ENCODE measurements at places on chromosomes 12 and 14.

DNA sequence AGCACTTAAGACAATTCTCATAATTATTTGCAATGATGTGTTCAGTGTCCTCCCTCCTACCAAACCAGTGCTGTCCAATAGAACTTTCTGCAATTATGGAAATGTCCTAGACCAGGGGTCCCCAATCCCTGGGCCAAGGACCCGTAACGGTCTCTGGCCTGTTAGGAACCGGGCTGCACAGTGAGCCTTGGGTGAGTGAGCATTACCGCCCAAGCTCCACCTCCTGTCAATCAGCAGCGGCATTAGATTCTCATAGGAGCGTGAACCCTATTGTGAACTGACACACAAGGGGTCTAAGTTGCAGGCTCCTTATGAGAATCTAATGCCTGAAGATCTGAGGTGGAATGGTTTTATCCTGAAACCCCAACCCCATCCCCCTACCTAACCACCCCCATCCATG lies 3.9 kb downstream of the SVOP start:
- no peak for DNase-seq

DNA sequence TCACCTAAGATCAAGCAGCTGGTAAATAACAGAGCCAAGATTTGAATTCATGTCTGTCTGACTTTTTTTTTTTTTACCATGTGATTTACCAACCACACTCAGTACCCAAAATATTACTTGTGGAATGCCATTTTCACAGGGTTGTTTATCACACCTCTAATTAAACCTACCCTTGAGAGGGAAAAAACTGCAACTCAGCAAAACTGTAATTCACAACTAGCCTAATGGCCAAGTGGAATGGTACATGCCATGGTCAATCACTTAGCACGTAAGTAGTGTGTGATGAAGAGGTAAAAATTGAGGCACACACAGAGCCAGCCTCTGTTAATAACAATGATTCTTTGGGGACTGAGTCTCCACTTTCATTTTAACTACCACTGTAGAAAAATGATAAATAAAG lies 412.9 kb upstream of the GARIN6 start:
- DNase-seq, result no peak

DNA sequence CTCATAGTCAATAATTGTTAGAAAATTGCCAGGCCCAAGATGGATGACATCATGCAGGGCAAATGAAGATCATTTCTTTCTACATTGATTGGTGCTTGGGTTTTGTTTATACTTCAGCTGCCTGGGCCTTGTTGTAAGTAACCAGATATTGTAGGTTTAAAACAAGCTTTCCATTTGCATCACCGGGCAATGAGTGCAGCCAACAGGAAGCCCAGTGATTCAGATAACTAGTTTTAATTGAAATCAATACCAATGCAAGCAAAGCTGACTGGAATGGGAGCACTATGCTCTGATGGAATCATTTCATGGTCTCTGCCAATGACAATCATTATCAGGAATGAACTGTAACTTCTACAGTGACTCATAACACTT lies 279.3 kb downstream of the DUSP6 start:
- no peak for DNase-seq

GRCh38 chr14:87450193-87450592 lies 542.8 kb downstream of the GALC start:
- no peak for DNase-seq

- no peak for DNase-seq
Measured at GRCh38 chr14:35409595-35409994, 5.0 kb upstream of the NFKBIA start.

DNA sequence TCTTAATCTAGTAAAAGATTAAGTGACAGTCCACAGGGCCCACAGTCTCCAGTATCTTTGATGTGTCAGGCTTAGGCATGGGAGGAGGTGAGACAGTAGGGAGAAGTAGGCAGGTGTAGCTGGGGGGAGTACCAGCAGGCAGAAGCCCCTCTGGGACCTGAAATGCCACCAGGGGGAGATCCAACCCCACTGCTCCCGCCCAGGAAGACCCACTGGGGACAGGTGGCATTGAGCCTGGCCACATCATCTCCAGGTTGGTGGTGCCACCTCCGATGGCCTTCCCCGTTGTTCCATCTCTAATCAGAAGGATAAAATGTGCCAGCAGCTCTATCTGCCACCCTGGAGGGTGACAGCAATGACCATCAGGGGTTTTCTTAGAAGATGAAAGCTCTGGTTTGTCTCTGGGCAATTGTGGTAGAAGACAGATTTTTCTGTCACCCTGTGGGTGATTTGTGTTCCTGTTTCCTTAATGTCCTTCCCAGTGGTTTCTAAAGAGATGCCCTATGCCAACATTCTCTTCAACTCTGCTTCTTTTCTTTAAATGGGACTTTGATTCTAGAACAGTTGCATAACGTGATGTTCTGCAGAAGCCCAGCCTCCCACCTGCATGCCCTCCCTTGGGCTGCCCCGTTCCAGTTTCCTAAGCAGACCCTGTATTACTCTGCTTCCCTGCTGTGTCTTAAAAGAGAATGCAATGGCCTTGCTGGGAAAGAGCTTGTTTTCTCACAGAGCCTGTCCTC lies 12.3 kb upstream of the SERPINA12 start:
- DNase-seq, result no peak

DNA sequence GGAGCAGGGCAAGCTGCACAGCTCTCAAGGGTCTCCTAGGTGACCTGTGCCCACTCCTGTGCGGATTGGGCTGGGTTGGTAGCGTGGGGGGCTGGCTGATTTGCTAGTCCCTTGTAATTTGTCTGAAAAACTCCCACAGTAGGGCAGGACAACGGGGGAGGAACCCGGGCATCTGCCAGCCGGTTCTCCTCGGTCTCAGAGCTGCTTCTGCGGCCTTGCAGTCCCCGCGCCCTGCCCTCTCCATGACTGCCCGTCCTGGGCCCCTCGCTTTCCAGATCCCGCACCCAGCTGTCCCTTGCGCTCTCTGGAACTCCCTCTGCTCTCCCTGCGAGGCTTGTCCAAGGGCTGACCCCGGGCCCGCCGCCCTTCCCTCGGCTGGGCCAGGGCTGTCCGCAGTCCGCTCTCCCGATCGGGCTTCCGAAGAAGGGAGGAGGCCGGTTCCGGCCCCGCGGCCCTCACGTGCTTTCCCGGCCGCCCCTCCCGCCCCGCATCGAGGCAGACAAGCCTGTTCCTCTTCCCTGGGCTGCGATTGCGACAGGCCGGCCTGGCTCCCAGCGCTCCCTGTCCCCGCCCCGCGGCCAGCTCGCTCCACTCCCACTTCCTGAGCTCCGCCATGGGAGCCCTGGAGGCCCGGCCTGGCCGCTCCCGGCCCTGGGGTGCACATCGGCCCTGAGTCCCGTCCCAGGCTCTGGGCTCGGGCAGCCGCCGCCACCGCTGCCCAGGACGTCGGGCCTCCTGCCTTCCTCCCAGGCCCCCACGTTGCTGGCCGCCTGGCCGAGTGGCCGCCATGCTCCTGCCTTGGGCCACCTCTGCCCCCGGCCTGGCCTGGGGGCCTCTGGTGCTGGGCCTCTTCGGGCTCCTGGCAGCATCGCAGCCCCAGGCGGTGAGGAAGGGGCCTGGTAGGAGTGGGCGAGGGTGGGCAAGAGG lies at the start of gene LTBR:
LTBR (plus strand) TSS at position 591 of the 927 bp plus-strand sequence; CDS start at position 788, 197 bp downstream.
- no peak for DNase-seq

- no peak for DNase-seq
Measured at GRCh38 chr14:93976477-93977057, at the start of gene ASB2. ASB2 (minus strand) TSS chr14:93976570; CDS start chr14:93964539, 12,031 bp downstream.

GRCh38 chr12:28851781-28852180 lies 297.3 kb upstream of the FAR2 start:
- DNase-seq, result no peak

DNA sequence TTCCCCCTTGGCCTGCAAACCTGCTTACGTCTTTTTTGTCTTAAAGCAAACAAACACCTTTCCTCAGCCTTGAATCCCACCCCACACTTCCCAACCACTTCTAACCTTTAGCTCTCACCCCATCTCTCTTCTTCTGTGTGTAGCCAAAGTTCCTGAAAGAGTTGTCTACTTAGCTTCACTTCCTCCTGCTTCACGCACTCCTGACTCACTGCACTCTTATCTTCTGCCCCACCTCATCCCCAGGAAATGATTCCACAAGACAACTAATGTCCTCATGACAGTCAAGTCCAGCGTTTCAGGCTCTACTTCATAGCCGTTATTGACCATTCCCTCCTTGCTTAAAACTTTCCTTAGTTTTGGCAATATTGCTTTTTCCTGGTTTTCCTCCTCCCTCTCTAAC lies 22.4 kb downstream of the EIF2B2 start:
- DNase-seq, result no peak

DNA sequence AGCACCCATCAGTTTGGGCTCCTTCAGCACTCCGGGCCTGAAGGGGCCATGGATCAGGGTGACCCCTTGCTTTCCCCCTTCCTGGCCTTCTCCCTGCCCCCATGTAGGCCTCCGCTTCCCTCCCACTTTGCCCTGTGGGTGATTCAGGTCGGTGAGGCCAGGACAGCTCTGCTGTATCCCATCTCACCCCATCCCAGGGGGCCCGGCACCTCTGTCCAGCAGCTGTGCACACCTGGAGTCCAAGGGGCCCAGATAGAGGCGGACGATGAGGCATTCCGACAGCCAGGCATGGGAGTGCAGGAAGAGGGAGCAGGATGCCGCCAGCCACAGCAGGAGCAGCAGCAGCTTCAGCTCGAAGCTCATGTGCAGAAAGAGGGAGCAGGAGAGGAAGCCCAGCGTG lies 11.4 kb downstream of the LTB4R start:
- no peak for DNase-seq

- no peak for DNase-seq
Measured at GRCh38 chr14:100246809-100247428, 8.0 kb downstream of the YY1 start.

DNA sequence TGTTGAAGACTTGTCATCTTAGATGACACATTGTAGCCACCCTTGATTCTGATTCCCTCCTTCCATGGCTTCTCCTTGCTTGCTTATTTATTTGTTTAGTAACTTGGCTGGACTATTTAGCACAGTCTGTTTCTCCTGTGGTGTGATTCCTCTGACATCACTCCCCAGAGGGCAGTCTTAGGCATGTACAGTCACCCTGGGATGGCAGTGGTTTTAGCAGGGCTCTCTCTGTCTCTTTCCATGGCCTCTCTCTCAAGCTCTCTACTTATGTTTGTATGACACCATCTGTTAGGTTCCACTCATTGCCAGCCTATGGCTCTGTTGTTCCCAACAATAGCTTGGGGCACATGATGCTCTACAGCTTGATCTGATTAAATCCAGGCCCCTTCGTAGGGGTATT lies 158.3 kb downstream of the ADGRD1 start:
- DNase-seq, result no peak

- DNase-seq, result no peak
Measured at GRCh38 chr12:30025317-30025716, 241.6 kb upstream of the TMTC1 start.

DNA sequence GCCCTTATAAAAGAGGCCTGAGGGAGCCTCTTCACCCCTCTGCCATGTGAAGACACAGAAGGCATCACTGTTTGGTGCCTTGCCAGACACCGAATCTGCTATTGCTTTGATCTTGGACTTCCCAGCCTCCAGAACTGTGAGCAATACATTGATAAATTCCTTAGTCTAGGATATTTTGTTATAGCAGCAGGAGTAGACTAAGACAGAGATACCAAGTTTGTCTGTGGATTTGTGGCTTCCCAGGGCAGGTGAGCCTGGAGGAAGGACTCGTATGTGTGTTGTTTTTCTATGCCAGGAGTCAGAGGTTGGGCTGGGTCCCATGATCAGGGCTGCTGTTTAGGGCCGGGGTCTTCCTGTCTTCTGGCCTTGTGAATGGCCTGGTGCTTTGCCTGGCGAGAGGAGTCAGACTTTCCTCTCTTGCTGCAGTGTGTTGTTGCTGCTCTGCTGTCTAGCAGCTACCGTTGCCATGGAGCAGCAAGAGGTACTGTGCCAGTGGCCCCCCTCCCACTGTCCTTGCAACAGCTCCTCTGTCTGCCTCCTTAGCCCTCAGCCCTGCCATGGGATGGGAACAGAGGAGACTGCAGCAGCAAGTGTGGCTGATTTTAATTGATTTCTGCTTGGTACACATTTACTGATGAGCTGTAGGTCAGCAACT lies 111.2 kb downstream of the CHST11 start:
- no peak for DNase-seq

DNA sequence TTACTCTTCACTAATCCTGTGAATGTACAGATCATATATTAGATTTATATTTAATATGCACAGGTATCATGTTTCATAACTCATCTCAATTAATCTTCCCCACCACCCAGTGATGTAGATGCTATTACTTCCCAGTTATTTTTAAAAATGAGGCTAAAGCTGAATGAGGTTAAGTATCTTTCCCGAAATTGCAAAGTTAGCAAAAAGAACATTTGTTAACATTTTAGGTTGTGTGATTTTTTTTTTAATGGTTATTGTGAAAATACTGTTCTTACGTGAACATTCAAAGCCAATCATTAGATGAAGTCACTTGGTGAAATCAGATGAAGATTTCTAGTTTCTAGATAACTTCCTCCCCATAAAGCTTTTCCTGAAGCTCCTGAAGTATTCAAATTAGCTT lies 186.9 kb upstream of the PLEKHA5 start:
- DNase-seq, result no peak

- DNase-seq, result no peak
Measured at GRCh38 chr12:56565510-56566101, 44.0 kb downstream of the RBMS2 start.

DNA sequence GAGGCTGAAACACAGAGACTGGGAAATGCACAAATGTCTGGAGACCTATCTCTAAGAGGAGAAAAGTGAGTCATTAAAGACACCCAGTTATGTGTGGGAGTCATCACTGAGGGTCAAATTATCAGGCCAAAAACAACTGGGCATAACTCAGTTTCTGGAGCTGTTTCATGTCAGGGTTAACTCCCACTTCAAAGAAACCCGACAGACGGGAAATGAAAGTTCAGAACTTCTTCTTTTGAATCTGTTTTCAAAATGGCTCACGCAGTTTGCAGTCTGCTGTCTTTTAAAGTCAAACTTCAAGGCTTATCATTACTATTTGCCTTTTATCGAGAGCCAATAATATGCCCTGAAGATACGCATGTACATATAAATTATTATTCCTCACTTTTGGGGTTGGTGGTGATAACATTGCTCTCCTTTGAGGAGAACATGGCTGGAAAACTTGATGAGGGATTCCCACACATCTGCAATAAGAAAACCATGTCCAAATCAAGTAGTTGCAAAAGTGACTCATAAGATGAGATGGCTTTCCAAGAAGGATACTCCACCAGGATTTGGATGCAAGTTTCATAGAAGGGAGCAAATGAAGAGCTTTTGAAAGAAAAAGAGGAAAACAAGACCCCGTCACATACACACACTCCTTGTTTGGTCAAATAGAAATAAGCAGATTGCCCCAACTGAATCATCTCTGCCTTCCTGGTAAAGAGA lies 341.4 kb downstream of the ADAMTS20 start:
- no peak for DNase-seq

GRCh38 chr12:46722394-46723185 lies 103.2 kb downstream of the SLC38A4 start:
- no peak for DNase-seq

GRCh38 chr12:52969828-52970569 lies 21.1 kb downstream of the KRT18 start:
- no peak for DNase-seq

GRCh38 chr14:23443881-23444280 lies 8.4 kb upstream of the MYH7 start:
- DNase-seq, result no peak

DNA sequence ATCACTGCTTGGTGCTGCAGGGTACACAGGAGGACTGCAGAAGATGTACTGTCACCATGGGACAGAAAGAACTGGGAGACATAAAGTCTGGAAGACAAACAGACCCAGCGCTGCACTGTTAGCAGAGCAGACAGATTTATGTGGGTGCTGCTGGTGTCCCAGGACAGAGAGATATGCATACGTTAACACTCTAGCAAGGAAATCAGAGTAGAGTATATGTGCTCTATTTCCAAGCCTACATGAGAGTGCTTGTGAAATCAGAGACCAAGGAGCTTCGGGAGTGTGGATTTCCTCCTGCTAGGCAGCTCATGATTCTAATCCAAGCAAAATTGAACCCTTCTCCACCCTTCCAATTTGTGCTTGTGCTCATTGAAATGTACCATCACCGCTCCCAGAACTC lies 416.5 kb downstream of the VRK1 start:
- DNase-seq, result no peak
